ENCODE measurements at places on chromosomes 13 and 19.

DNA sequence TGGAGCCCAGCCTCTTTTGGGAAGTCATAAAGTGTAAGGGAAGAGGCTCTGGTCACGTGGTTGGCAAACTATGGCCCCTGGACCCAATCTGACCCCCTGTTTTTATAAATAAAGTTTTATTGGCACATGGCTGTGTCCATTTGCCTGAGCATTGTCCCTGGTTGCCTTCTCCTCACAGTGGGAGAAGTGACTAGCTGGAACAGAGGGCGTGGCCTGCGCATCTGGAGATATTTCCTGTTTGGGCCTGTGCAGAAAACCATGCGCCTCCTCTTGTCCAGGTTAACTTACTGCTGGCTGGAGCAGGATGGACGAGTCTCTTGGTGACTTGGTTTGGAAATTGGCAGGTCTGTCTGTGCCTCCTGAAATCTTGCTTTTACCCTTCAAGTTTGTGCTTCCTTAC, 48.3 kb downstream of the KDM4B start:
- DNase-seq, result no peak

- DNase-seq, result peak; percentile 80
Measured at GRCh38 chr19:12092065-12092867, 27.7 kb downstream of the ZNF844 start.

- no peak for DNase-seq
Measured at GRCh38 chr13:33280923-33281322, 4.6 kb downstream of the STARD13 start.

DNA sequence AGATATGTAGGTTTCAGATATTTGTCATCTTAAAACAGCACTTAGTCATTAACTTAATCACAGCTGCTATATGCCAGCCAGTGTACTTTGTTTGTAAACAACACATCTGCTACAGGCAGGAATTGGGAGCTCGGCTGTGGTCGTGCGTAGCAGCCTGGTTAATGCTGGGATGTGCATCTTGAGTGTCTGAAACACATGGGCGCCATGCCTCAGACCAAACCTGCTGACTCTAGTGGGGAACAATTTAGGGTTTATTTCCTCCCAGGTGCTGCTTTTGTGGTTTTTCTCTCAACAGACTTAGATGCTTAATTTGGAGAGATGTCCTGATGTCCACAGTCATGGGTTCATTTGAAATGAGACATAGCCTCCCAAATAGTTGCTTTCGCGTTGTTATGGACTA, 238.5 kb upstream of the TMTC4 start:
- DNase-seq, result no peak

GRCh38 chr13:98919566-98919965, 58.3 kb downstream of the DOCK9 start:
- DNase-seq, result no peak

- no peak for DNase-seq
Measured at GRCh38 chr13:85694992-85695391, 104.2 kb downstream of the SLITRK6 start.

GRCh38 chr19:6229951-6230712, 49.6 kb downstream of the MLLT1 start:
- no peak for DNase-seq

DNA sequence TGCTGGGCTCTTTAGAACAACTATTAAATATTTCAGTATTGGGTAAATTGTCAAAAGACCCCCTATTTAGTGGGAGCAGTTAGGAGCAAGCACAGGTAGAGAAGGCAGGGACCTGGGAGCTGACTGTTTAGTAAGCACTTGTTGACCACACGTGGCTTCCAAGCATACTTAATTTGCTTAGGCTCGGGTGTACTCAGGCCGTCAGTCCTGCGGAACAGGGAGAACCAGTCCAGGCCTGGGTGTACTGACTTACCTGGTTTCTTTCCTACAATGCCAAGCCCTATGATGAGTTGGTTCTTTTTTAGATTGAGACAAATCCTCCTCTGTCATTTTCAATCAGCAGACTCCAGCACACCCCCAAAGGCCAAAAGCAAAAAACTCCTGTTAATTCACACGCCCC, 90.0 kb downstream of the WDFY2 start:
- no peak for DNase-seq

GRCh38 chr13:20127562-20128458, 33.0 kb downstream of the GJA3 start:
- peak; percentile 57 for DNase-seq

DNA sequence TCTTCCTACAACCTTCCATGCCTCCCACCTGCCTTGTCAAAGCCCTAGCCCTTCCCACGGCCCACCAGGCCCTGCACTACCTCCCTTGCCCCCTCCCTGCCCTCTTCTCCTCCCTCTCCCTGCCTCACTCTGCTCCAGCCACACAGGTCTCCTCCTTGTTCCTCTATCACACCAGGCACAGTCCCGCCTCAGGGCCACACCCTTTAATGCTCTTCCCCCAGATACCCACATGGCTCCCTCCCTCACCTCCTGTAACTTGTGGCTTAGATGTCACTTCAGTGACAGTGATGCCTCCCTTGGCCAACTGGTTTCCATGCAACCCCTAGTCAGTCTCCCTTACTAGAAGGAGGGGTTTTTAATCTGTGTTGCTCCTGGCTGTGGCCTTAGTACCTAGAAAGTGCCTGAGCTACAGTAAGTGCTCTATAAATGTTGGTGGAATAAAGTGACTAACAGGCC, 1.3 kb downstream of the SIRT6 start:
- no peak for DNase-seq

GRCh38 chr19:3353493-3353892, 12.9 kb upstream of the NFIC start:
- no peak for DNase-seq

DNA sequence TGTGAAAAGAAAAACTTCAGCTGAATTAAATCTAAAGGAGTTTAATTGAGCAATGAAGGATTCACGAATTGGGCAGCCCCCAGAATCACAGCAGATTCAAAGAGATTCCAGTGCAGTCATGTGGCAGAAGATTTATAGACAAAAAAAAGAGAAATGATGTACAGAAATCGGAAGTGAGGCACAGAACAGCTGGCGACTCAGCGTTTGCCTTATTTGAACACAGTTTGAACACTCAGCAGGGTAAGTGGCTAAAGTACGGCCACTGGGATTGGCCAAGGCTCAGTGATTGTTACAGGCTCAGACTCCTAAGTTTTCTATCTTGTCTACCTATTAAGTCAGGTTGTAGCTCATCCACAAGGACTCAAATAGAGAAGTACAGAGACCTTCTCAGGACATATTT, 11.6 kb upstream of the CFAP97D2 start:
- no peak for DNase-seq

GRCh38 chr13:47119575-47120235, 222.9 kb upstream of the HTR2A start:
- DNase-seq, result no peak

- DNase-seq, result no peak
Measured at GRCh38 chr13:51821606-51822005, 17.6 kb upstream of the DHRS12 start.

DNA sequence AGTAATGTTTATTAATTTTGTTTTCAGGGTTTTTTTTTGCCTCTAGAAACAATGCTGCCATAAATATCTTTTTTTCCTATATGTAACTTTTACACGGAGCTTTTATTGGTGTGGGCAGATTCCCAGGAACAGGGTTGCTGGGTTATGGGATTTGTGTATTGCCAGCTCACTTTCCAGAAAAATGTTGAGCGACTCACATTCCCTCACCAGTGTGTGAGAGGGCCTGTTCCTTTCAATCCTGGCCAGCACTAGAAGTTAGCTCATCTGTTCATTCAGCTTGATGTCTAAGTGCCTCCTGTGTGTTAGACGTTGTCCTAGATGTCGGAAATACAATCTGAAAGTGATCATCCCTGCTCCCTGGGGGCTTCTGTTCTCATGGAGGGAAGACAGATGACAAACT, 2.6 kb downstream of the ZNF71 start:
- no peak for DNase-seq

DNA sequence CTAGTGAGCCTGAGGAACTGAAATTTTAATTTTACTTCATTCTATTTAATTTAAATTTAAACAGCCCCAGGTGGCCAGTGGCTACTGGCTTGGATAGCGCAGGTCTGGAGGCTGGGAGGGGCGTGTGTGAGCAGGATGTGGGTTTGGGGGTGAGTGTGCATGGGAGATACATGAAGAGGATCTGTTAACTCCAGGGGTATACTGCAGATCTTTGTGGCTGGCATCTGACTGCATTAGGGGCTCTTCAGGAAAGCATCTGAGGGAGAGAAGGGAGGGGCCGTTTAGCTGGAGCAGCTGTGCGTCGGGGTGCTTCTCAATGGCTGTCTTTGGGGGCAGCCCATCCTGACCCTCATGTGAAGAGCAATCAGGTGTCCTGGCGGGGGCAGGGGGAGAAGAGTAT, 6.8 kb downstream of the SHANK1 start:
- DNase-seq, result no peak

DNA sequence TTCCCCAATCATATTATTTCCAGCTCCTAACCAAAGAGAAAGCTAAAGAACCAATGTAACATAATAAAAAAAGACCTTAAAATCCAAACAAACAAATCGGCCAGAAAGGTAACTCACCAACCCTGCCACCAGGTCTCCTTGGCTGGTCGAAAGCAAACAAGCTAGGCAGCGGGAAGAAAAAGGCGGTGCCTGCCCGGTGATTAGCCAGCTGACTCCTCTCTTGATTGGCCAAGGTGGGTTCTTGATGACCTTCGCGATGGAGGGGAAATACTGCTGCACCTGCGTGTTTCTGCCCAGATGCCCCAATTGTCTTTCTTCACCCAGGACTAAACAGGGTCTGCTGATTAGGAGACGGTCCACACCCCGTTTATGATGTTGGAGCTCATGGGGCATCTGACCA, at the start of gene NLRP11:
Gene NLRP11, minus strand, starts transcription at position 154 of the 400 bp plus-strand sequence. CDS start 13,825 bp downstream, outside the sequence.
- no peak for DNase-seq

DNA sequence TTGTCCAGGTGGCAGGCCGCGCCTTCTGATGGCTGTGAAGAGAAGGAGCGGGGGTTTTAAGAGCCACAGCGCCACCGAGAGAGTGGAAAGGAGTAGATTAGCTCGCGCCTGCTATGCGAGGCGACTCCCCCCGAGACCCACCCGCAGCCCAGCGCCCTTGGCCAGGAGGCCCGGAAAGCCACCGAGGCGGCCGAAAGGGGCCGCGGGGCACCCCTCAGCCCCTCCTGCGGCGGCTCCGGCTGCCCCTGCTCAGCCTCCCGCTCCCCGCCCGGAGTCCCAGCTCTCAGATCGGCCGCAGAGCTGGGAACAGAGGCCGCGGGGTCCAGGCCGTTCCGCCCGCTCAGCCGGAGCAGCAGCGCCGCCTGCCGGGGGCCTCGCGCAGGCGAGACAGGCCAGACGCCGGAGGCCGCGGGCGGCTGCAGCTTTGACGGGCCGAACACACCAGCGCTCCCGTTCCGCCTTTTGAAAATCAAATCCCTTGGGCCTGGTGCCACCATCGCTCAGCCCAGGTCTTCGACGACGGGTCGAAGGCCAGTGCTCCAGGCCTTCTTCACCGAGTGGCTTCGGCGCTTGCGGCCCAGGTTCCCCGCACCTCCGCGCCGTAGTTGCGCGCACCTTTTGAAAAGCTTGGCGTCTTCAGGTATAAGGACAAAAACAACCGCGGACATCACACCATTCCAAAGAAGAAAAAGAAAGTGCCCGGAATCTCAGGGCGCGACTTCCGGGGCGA, 15.3 kb downstream of the CDX2 start:
- peak; percentile 89 for DNase-seq

- no peak for DNase-seq
Measured at GRCh38 chr19:2986951-2987524, 9.7 kb downstream of the TLE6 start.

DNA sequence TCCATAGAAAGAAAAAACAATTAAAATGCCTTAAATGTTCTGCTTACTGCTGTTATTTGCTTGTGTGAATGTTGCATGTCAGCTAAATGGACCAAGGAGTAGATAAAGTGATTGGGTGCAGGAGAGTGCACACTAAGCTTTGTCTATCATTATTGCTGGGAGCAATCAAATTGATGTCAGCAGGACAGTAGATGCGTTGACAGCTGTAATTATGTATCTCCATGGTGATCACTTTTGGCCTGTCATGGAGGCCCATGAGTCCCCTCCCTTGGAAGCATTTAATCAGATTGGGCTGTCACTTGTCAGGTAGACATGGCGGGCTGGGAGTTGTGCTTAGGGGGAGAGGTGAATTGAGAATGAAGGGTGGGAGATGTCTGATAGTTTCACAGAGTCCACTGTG, 215.3 kb downstream of the PCCA start:
- DNase-seq, result no peak

- DNase-seq, result no peak
Measured at GRCh38 chr13:65400702-65401101, 1829.4 kb downstream of the PCDH9 start.

GRCh38 chr13:40666045-40666932, at the start of gene FOXO1:
FOXO1 (minus strand) TSS chr13:40666641; CDS start chr13:40666212, 429 bp downstream.
- peak; percentile 79 for DNase-seq

DNA sequence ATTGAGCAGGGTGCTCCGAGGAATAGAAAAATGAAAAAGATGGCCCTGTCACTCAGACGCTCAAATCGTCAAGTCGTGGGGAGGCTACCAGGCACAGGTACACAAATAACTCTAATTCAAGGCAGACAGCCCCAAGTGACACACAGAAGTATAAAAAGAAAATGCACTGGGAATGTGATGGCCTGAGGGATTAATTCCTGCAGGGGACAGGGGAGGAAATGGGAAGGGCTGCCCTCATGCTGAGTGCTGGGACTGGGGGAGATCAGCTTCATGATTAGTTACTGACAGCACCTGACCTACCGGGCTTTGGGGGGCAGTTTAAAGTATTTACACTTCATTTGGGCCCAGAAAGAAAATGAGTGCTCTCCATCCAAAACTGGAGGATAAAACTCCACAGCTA, 20.9 kb upstream of the UBE2L5 start:
- no peak for DNase-seq

DNA sequence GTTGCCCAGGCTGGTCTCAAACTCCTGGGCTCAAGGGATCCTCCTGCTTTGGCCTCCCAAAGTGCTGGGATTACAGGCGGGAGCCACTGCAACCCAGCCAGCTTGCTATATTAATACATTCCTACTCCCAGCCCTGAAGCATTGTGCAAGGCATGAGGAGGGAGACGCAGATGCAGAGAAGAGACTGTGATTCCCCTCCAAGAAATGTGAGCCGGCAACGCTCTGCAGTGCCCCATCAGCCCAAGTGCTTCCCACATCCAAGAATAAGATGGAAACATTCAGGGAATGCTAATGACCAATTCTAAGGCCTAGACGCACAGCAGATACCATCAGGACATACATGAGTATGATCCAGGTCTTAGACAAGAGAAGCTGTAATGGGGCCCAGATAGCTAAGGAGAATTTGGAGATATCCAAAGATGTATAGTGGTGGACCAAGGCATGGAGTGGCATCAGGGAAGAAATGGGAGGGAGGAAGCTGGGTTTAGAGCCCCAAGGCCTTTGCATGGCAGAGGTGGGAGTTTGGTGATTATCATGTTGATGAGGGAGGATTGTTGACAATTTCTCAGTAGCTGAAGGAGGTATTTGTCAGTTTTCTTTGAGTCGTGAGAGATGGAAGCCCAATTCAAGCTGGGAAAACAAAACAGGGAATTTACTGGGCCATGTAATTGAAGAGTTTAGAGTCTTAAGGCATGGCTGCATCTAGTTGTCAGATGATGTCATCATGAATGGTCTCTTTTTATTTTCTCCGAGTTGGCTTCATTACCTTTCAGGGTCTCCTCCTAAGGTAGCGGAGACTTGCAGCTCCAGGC, 2.9 kb downstream of the PPM1N start:
- DNase-seq, result no peak

- DNase-seq, result no peak
Measured at GRCh38 chr13:108795841-108796240, 166.4 kb downstream of the MYO16 start.

All from neuronal stem cell (in vitro differentiated cells).